ENCODE measurements at places on chromosomes 2 and 18. TPM values are rescaled to one million over a fixed set of nuclear protein-coding genes. Genes with fewer than 3 reads are reported as not detected.

DNA sequence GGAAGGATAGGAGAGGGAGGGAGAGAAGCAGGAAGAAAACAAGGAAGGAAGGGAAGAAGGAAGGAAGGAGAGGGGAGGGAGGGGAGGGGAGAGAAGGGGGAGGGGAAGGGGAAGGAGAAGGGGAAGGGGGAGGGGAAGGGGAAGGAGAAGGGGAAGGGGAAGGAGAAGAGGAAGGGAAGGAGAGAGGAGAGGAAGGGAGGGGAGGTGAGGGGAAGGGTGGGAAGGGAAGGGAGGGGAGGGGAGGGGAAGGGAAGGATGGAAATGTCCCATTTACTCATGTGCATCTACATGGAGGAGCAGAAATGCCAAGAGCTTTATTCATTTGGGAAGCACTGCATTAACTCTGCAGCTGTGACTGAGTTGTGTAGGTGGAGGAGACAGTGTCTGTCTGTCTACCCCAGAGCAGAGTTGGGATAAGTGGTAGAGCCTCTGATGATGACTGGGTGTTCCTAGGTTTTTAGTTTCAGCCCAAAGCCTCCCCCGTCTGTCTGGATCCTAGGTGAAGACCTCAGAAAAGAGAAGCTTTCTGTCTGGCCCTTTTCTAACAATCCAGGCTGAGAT, 131.3 kb downstream of the COL6A3 start:
- no peaks in the 10 kb centered on the region for H3K36me3 ChIP-seq
- no peak for DNase-seq
- no peaks in the 10 kb centered on the region for H3K27me3 ChIP-seq
- H3K4me1 ChIP-seq: no peaks in the 10 kb centered on the region
- no peak overlapping the region for H3K4me3 ChIP-seq

GRCh38 chr18:48122376-48122775, 191.9 kb upstream of the SMAD2 start:
- H3K36me3 ChIP-seq: no peaks in the 10 kb centered on the region
- no peaks in the 10 kb centered on the region for H3K4me1 ChIP-seq
- no peak overlapping the region for H3K4me3 ChIP-seq
- H3K27ac ChIP-seq: no peak overlapping the region
- H3K27me3 ChIP-seq: no peaks in the 10 kb centered on the region
- no peak for DNase-seq

DNA sequence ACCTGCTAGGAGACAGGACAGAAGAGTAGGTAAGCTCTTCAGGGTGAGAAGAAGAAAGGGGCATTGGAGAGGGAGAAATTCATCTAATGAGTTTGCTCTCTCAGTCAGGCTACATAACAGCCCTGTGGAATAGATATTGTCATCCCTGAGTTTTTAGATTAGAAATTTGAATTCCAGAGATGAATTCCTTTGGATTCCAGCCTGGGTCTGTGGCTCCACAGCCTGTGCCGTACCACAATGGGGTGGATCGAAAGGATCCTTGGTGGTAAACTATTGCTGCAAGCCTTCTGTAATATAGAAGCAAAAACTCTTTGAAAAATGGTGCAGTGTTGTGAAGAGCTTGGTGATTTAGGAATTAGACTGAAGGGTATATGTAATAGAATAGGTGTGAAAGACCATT, 21.0 kb downstream of the MYO1B start:
- H3K36me3 ChIP-seq: no peaks in the 10 kb centered on the region
- peak overlapping the region; percentile 2 for H3K4me3 ChIP-seq
- H3K27me3 ChIP-seq: no peaks in the 10 kb centered on the region
- no peak for DNase-seq
- H3K27ac ChIP-seq: peak overlapping the region; percentile 59

GRCh38 chr18:26531605-26532298, 16.6 kb downstream of the KCTD1 start:
- H3K4me1 ChIP-seq: no peaks in the 10 kb centered on the region
- H3K27me3 ChIP-seq: no peaks in the 10 kb centered on the region
- DNase-seq: no peak
- no peaks in the 10 kb centered on the region for H3K36me3 ChIP-seq
- H3K27ac ChIP-seq: no peak overlapping the region

CCDC141 gene
- 25.7 TPM for total RNA-seq

SLC40A1 gene
- 169 TPM for total RNA-seq

Data from upper lobe of right lung (tissue), 1 donor.